ENCODE measurements at places on chromosomes 11 and 22.

- no peak overlapping the region for H3K27ac ChIP-seq
- no peak overlapping the region for H3K4me3 ChIP-seq
- no peaks in the 10 kb centered on the region for H3K36me3 ChIP-seq
- H3K4me1 ChIP-seq = no peaks in the 10 kb centered on the region
Observed at GRCh38 chr22:46134111-46134705, 16.1 kb upstream of the PPARA start.

- H3K4me1 ChIP-seq = no peaks in the 10 kb centered on the region
- H3K27me3 ChIP-seq = peaks cover 6% of the 10 kb centered on the region
- DNase-seq = no peak
- H3K4me3 ChIP-seq = no peak overlapping the region
- H3K36me3 ChIP-seq = no peaks in the 10 kb centered on the region
- H3K27ac ChIP-seq = no peak overlapping the region
Observed at GRCh38 chr11:109885006-109885405, 208.2 kb upstream of the ZC3H12C start.

DNA sequence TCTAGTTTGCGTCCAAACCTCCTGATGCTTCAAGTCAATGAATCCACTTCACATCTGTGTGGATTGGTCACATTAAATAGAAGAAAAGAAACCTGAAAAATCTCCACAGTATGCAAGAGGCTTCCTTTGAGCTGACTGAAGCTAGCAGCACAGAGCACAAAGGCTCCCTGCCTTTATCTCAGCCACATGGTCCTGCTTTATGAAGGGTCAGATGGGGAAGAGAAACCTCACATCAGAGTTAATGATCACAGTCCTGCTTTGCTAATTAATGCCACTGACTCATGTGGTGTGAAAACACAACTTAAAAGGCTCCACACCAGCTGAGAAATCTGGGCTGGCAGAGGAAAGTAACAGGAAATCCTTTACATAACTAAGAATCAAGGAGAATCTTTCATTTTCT, 1291.0 kb downstream of the LRRC4C start:
- no peaks in the 10 kb centered on the region for H3K27me3 ChIP-seq
- no peaks in the 10 kb centered on the region for H3K4me1 ChIP-seq
- H3K27ac ChIP-seq = no peak overlapping the region
- no peak overlapping the region for H3K4me3 ChIP-seq

DNA sequence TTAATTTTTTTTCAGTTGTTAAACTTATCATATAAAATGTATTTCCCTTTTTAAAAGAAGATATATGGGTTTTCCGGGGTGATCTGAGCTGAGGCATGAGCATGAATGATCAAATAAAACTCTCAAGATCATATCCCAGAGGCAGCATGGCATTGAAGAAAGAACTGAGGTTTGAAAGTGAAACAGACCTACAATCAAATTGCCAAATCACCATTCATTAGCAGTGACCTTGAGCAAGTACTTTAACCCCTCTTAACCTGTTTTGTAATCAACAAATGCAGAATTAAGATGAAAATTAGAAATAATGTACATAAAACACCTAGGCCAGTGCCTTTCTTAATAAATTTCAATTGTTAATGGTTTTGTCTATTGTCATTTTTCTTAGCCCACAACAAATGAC, 116.0 kb downstream of the RBFOX2 start:
- H3K4me1 ChIP-seq = peaks cover 10% of the 10 kb centered on the region
- H3K36me3 ChIP-seq = no peaks in the 10 kb centered on the region
- H3K27me3 ChIP-seq = no peaks in the 10 kb centered on the region
- DNase-seq = no peak

- no peaks in the 10 kb centered on the region for H3K36me3 ChIP-seq
- no peaks in the 10 kb centered on the region for H3K4me1 ChIP-seq
- H3K4me3 ChIP-seq = no peak overlapping the region
- no peak for DNase-seq
- H3K27ac ChIP-seq = no peak overlapping the region
- H3K27me3 ChIP-seq = no peaks in the 10 kb centered on the region
Observed at GRCh38 chr11:129209891-129210830, 18.0 kb upstream of the ARHGAP32 start.

DNA sequence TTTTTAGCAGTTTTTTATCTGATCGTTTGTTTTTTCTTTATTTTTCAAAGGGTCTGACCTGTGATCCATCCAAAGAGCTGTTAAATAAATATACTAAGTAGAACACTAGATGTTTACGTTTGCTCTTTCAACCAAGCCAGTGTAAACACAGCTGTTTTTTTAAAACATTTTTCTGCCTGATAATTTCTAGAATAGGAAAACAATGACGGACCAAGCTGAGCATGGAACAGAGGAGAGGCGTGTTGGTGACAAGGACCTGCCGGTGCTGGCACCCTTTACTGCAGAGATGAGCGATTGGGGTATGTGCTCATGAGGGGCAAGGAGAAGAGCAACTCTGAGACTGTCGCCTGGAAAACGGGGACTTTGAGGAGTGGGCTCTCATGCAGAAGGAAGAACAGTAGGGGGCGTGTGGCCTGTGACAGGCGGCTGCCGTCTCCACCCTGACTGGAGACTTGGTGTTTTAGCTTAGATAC, 28.6 kb upstream of the PANX2 start:
- peak overlapping the region; percentile 5 for H3K27ac ChIP-seq
- peaks cover 9% of the 10 kb centered on the region for H3K36me3 ChIP-seq
- peaks cover 4% of the 10 kb centered on the region for H3K27me3 ChIP-seq

- no peak overlapping the region for H3K4me3 ChIP-seq
- H3K27me3 ChIP-seq = no peaks in the 10 kb centered on the region
- no peak overlapping the region for H3K27ac ChIP-seq
- DNase-seq = no peak
- peaks cover 11% of the 10 kb centered on the region for H3K36me3 ChIP-seq
Observed at GRCh38 chr11:72301486-72301885, 57.5 kb upstream of the PHOX2A start.

DNA sequence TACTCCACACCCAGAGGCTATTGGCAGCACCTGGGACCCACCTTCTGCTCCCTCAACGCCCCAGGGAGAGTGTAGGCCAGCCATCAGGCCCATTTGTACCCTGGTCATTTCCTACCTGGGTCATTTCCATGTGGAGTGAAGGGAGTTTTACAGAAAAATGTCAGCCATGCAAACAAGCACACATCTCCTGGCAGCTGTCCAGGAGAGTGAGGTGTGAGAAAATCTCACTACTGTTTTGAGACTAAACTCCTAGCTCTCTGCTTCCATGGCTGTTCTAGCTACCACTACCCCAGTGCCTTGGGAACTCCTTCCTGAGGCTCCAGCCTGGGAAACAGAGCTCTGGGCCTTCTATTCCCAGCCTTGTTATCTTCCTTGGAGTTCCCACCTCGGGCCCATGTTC, 2.8 kb upstream of the TMPRSS13 start:
- H3K27me3 ChIP-seq = peaks cover 19% of the 10 kb centered on the region
- H3K4me3 ChIP-seq = no peak overlapping the region
- no peaks in the 10 kb centered on the region for H3K4me1 ChIP-seq
- no peak for DNase-seq
- H3K27ac ChIP-seq = no peak overlapping the region

DNA sequence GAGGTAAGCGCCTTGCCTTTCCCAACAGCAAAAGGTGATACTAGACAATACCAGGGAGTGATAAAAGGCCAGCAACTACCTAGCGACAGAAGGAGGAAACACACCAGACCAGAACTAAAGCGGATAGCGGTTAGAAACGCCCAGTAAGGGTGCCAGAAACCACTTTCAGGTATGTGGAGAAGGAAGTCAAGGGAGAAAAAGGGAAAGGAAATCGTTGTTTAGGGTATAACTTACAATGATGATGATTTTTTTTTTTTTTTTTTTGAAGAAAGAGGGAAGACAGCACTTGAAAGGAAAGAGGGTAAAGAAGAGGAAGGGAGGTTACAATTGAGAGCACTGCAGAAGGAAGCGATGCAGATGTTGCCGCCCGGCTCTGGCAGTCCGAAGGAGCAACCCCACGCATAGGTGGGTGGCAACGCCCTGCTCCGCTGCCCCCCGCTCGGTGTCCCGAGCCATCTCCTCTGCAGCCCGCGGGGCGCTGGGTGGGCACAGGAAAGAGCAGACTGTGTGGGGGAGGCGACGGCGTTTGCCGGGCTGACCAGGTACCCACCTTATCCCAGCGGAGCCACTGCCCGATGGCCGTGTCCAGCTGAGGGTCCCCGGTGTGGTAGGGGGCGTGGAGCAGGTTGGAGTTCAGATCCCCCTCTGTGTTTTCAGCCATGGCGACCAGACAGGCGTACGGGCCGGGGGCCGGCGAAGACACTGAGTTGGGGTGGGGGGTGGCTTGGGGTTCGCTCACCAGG, 561 bp downstream of the PGM2L1 start:
- peak overlapping the region; percentile 53 for H3K27ac ChIP-seq
- DNase-seq = peak; percentile 30
- H3K4me1 ChIP-seq = no peaks in the 10 kb centered on the region
- H3K27me3 ChIP-seq = no peaks in the 10 kb centered on the region

DNA sequence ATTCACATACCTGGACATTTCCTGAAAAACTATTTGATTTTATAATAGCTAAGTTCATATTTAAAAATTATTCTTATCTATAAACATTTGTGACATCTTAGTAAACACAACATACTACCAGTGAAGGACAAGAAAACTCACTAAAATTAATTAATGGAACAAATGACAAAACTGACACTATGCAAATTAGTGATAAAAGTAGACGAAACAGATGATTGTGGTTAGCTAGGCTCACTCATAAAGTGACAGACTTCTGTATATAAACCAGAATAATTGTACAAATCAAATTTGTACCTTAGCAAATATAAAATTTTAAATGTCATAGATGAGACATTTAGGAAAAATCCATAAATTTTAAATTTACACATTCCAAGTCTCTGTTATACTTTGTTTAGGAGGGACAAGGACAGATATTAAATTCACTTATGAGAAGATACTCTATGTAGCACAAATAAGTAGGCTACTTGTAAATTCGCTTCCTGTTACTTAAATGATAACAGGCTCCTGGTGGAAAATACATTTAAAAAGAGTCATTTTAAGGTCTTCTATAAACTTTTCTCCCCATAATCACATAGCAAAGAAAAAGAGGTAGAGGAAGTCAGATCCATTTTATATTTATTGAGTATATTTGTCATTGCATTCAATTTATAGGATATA, 81.2 kb downstream of the KIF18A start:
- no peaks in the 10 kb centered on the region for H3K27me3 ChIP-seq
- no peaks in the 10 kb centered on the region for H3K36me3 ChIP-seq
- H3K4me1 ChIP-seq = no peaks in the 10 kb centered on the region
- H3K27ac ChIP-seq = no peak overlapping the region
- no peak overlapping the region for H3K4me3 ChIP-seq

DNA sequence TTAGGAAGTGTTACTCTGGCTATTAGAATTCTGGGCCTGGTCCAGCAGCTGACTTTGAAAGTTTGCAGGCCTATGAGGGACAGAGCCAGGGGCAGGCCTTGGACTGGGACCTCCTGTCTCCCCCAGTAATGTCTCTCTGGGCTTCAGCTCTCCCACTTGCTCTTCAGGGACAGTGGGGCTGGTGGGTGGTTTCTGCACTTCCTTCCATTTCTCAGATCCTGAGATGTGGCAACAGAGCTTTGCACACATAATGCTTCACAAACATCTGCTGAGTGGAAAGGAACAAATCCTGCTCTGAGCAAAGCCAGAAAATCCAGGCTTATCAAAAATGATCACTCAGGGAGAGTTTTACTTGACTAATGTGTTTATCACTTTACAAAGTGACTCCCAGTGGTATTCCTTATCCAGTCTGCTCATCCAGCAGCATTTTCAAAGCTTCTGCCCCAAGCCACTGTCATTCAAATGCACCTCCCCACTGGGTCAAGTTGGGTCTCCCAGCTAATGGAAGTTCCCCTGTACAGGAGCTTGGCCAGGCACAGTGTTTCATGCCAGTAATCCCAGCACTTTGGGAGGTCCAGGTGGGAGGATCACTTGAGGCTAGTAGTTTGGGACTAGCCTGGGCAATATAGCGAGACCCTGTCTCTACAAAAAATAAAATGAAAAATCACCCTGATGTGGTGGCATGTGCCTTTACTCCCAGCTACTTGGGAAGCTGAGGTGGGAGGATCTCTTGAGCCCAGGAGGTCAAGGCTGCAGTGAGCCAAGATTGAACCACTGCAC, 13.5 kb upstream of the OSBP2 start:
- H3K27me3 ChIP-seq = peaks cover 14% of the 10 kb centered on the region
- H3K4me1 ChIP-seq = no peaks in the 10 kb centered on the region
- no peak overlapping the region for H3K4me3 ChIP-seq
- H3K36me3 ChIP-seq = no peaks in the 10 kb centered on the region
- DNase-seq = no peak
- H3K27ac ChIP-seq = no peak overlapping the region
